Dermis blood vessel endothelial cell (primary cell): ENCODE measurements at places on chromosomes 4 and X. TPM values are rescaled to one million over a fixed set of nuclear protein-coding genes. Genes with fewer than 3 reads are reported as not detected.
A peak's percentile ranks its signal among the peaks of the same experiment; 100 is the strongest.

Gene MAGEA10
- not detected in 2 replicates for total RNA-seq

GRCh38 chr4:104494822-104495559, at the start of gene CXXC4:
TSS of gene CXXC4 (minus strand) at chr4:104494894. CDS start at chr4:104491802, 3,092 bp downstream.
- DNase-seq = peak; percentile 13

Gene PAQR3
- total RNA-seq = 12.4 and 19.8 TPM in 2 replicates

- DNase-seq = no peak
Observed at GRCh38 chr4:8747467-8748235, 124.0 kb downstream of the HMX1 start.

DNA sequence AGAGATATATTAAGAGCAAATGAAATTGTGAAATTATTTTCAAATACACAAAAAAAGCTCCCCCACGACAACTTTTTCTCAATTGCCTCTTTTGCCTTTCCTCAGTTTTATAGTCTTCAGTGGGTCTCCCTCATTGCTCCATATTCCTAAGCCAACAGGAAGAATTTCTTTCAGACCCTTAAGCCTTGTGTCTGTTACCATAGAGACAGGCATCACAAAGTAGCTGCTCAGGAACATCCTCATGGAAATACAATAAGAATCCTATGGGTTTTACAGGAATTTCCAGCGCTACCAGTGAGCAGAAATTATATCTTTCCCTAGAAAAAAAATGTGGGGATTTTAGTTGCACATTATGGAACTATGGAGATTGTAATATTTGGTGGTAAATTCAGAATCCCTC, 121.9 kb upstream of the DMD start:
- DNase-seq = no peak

- DNase-seq = no peak
Observed at GRCh38 chr4:55663145-55663544, 27.0 kb upstream of the NMU start.

GRCh38 chrX:3501833-3502535, 155.5 kb upstream of the MXRA5 start:
- DNase-seq = no peak

GRCh38 chrX:40733706-40734105, 1.6 kb downstream of the MED14 start:
- no peak for DNase-seq

Gene HPGD
- total RNA-seq = 0.19 and 0.51 TPM in 2 replicates

Gene NUP54
- total RNA-seq = 59.1 and 64.8 TPM in 2 replicates

GRCh38 chr4:137029026-137029425, 503.3 kb downstream of the PCDH18 start:
- no peak for DNase-seq

DNA sequence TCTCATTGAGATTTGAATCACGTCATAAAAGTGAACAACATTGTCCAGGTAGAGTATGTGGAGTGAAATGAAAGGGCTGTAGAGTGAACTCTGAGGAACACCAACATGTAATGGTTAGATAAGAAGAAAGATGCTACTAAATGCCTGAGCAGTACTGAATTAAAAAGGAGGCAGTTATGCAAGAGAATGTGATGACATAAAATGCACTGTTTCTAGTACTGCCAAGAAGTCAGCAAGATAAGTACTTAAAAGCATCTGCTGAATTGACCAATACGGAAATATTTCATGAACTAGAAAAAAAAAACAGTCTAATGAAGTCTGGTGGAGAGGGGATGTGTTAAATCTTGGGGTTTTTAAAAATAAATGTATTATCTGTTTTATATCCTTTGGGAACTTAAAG, 583.8 kb upstream of the GALNT7 start:
- DNase-seq = no peak

GRCh38 chr4:118277243-118277642, 75.6 kb downstream of the PRSS12 start:
- no peak for DNase-seq

- DNase-seq = no peak
Observed at GRCh38 chrX:72621163-72621562, 48.5 kb upstream of the HDAC8 start.

GRCh38 chr4:96691521-96691920, 851.6 kb downstream of the PDHA2 start:
- no peak for DNase-seq

GRCh38 chrX:103919270-103919637, 43.2 kb upstream of the TMSB15B start:
- DNase-seq = peak; percentile 55

Gene CABS1
- total RNA-seq = not detected in 2 replicates

DNA sequence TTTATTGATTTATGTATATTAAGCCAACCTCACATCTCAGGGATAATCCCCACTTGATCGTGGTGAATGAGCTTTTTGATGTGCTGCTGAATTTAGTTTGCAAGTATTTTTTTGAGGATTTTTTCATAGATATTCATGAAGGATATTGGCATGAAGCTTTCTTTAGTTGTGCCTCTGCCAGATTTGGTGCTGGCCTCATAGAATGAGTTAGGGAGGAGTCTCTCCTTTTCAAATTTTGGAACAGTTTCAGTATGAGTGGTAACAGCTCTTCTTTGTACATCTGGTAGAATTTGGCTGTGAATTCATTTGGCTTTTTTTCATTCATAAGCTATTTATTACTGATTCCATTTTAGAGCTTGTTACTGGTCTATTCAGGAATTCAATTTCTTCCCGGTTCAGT, 197.2 kb upstream of the NDST4 start:
- no peak for DNase-seq

DNA sequence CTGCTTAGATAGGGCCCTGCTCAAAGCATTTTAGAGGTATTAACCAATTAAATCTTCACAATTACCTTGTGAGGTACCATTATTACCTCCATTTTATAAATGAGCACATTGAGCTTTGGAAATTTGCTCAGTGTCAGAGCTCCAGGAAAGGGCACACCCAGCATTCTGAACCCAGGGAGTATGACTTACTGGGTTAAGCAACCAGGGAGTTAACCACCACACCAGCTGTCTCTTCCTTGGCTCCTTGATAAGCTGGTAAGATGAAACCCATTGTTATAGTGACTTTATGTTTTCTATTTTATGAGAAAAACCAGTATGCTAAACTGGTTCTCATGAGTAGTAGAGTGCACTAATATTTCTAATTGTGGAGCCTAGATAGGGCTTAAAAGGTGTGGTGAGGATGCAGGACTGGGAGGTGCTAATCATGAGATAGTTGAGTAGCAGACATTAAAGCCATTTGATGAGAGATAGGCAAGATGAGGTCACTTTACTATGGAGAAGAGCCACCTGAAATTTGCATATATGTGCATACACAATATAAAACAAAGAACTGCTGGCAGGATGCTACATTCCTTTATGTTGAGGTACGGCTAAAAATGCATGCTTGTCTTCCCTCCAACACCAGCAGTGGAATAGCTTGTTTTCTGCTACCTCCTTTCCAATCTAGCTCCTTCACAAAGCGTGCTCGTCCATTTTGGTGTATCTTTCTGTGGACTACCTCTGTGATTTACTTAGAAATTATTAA, 556.1 kb downstream of the SPRY1 start:
- no peak for DNase-seq

- DNase-seq = no peak
Observed at GRCh38 chr4:182065255-182065654, 177.9 kb upstream of the TENM3 start.

DNA sequence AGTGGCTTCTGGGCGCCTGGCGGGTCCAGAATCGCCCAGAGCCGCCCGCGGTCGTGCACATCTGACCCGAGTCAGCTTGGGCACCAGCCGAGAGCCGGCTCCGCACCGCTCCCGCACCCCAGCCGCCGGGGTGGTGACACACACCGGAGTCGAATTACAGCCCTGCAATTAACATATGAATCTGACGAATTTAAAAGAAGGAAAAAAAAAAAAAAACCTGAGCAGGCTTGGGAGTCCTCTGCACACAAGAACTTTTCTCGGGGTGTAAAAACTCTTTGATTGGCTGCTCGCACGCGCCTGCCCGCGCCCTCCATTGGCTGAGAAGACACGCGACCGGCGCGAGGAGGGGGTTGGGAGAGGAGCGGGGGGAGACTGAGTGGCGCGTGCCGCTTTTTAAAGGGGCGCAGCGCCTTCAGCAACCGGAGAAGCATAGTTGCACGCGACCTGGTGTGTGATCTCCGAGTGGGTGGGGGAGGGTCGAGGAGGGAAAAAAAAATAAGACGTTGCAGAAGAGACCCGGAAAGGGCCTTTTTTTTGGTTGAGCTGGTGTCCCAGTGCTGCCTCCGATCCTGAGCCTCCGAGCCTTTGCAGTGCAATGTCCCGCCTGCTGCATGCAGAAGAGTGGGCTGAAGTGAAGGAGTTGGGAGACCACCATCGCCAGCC, at the start of gene ATOH1:
ATOH1 (plus strand) TSS at position 422 of the 663 bp plus-strand sequence; CDS start at position 596, 174 bp downstream.
- no peak for DNase-seq

DNA sequence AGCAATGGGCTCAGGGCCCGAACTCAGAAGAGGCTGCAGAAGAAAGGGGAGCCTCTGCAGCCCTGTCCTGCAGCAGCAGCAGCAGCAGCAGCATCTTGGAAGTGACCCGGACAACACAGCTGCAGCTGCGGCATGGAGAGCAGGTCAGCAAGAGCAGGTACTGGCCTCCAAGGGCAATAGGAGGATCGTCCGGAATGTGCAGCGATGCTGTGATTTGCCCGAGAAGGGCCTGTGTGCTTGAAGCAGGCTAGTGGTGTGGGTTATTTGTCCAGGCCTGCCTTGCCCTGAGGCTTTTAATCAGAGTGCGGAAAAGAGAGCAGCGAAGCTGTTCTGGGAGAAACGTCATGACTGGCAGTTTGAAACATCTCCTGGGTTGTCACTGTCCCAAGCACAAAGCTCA, 126.0 kb downstream of the F11 start:
- no peak for DNase-seq

Gene ADGRA3
- total RNA-seq = 11.7 and 15.2 TPM in 2 replicates

DNA sequence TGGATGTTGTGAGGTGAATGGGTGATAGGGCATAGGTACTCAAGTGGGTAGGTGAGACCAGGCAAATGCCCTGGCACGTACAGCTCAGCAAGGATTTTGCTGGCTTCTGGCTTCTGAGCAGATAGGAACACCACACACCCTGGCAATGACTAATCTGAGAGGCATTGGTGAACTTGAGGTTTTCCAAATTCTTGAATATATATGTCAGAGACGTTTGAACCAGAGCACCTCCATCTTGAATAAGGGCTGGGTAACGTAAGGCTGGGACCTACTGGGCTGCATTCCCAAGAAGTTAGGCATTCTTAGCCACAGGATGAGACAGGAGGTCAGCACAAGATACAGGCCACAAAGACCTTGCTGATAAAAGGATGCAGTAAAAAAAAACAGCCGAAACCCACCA, 204.5 kb downstream of the NLGN4X start:
- no peak for DNase-seq

DNA sequence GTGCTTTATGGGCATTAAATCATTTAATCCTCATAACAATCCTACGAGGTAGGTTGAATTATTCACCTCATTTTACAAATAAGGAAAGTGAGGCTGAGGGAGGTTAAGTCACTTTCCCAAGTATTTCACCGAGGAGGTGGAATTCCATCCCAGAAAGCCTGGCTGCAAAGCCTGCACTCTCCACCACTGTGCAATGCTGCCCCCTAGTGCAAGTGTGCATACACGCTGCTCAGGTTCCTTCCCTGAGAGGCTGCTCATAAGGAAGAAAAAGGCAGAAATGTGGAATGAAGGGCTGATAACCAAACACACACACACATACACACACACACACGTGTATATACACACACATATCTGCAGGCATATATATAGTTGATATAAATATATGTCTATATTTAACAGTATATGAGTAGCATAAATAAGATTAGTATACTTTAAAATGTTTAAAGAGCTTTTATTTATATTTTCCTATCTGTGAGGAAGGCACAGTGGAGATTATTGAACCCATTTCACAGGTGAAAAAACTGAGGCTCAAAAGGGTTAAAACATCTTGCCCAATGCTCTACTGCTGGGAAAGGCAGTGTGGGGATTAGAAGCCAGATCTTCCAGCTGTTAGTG, 714.5 kb upstream of the TENM3 start:
- DNase-seq = peak; percentile 19
